Stimulated activated CD8-positive, alpha-beta memory T cell treated with anti-CD3 and anti-CD28 coated beads, Interleukin-15, amount 100 ng/mL, for 4 hours (primary cell): ENCODE measurements at places on chromosomes 5 and 9.

GRCh38 chr9:121648799-121649198 is 2.6 kb upstream of the DAB2IP start:
- DNase-seq: no peak

GRCh38 chr9:84207491-84207951 is 133.0 kb downstream of the SLC28A3 start:
- DNase-seq: no peak

DNA sequence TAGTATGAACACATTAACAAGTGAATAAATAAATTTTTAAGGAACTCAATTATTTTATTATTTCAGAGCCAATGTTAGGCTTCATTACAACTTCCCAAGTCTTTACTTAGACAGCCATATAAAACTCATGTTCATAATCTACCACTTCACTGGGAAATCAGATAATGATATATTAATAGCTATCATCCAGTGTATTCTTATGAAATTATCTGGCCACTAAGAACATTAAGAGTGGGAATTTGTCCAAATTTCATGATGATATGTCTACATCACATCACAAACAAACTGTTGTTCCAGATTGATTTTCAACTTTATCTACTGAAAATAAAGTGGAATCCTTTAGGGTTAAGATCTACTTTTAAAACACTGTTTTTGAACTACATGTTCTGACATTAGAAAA is 668.6 kb downstream of the EFNA5 start:
- no peak for DNase-seq

- no peak for DNase-seq
These were observed 48.7 kb downstream of the PIK3R1 start for GRCh38 chr5:68264024-68264956.

DNA sequence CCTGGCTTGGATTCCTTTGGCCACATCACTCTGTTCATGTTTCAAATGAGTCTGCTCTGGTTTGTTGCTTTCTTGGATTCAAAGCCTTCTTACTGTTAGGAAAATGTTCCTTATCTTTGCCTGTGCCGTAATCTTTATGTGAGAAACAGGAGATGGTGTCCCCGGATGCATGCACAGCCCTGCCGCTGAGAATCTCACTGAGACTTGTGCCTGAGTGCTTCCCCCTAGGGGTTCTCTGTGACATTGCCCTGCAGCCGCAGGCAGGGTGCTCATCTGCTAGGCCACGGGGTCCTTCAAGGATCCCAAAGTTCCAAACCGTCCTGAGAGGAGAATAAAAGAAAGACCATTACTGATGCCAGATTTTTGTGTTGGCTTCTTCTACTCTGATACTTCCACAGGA is 81.4 kb upstream of the ANKRD55 start:
- DNase-seq: no peak

DNA sequence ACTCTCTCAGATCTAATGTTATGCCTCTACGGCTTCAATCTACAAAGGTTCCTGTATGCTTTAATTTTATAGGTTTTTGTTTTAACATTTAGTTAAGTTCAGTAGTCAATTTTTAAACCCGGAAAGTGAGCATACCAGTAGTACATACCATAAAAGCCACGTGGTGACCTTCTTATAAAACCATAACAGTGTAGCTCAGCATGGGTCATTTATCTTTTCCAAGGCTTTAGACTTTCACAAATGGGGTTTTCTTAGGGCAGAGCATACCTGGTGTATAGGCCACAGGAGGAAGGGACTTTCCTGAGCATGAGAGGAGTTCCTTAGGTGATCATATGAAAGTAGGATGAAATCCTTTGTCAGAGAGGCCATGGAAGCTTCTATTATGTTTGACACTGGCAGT is 23.2 kb downstream of the ECM2 start:
- no peak for DNase-seq

- no peak for DNase-seq
These were observed 345.2 kb downstream of the GLIS3 start for GRCh38 chr9:3954331-3955304.

- DNase-seq: no peak
These were observed 101.3 kb upstream of the ICE1 start for GRCh38 chr5:5321137-5321536.

GRCh38 chr5:171520300-171521174 is 101.1 kb downstream of the FGF18 start:
- no peak for DNase-seq

- DNase-seq: no peak
These were observed 2.1 kb downstream of the ECPAS start for GRCh38 chr9:111481885-111482636.

- DNase-seq: no peak
These were observed 23.0 kb downstream of the FGF18 start for GRCh38 chr5:171442287-171443042.

- DNase-seq: no peak
These were observed at the start of gene ASPN for GRCh38 chr9:92482329-92482728. Gene ASPN (minus strand): TSS chr9:92482506.

DNA sequence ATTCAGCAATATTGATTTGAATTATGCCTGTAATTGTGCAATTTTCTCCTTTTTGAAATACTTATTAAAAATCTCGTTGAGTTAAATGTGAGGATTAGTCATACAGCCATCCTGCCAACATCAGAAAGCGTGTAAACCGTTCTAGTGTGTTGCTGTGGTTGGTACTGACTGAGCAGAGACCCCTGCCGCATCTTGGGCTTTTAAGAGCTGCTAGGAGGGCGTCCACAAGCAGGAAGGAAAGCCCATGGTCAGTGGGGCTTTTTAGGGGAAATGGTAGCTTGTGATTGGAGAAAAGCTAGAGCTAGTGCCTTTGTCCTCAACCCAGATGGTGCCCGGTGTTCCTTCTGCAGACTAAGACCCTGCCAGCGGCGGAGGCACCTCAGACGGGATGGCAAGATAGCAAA is 1.3 kb downstream of the SDHA start:
- no peak for DNase-seq

GRCh38 chr5:142837081-142837725 is 67.0 kb downstream of the ARHGAP26 start:
- DNase-seq: no peak

- no peak for DNase-seq
These were observed 30.4 kb upstream of the NOTCH1 start for GRCh38 chr9:136576269-136576626.

DNA sequence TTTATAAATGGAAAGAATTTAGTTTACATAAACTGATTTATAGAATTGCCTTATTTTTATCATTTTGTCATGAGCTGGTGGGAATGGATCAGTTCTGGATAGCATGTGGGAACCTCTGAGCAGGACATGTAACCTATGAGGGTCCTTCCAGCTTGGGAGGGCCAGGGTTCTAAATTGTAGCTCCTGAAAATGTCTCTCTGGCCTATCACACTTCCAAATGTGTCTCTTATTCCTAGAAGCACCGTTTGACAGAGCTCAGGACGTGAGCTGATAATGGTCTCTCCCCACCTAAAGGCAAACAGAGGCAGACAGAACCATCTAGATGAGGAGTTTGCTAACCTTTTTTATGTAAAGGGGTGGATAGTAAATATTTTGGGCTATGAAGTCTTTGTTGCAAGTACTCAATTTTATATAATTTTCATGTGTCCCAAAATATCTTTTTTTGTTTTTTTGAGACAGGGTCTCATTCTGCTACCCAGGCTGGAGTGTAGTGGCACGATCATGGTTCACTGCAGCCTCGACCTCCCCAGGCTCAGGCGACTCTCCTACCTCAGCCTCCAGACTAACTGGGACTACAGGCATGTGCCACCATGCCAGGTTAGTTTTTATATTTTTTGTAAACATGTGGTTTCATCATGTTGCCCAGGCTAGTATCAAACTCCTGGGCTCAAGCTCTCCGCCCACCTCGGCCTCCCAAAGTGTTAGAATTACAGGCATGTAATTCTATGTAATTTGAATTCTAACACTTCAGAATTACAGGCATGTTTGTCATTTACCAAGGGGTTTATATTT is 4.0 kb downstream of the TRAF1 start:
- no peak for DNase-seq

- no peak for DNase-seq
These were observed 9.0 kb upstream of the IFNA8 start for GRCh38 chr9:21399956-21400355.

DNA sequence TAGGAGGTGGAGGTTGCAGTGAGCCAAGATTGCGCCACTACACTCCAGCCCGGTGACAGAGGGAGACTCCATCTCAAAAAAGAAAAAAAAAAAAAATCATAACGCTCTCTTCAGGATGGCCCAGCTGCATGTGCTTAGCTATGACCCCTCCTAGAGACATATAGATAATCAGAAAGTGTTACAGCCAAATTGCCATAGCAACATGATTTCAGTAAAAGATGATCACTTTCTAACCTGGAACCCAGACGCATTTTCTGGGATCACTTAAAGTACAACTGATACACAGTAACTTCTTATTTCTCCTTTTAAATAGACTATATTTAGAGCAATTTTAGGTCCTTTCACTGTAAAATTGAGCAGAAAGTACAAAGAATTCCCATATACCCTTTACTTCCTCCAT is 372.9 kb downstream of the CDH18 start:
- DNase-seq: no peak

GRCh38 chr5:39224196-39224761 is 4.9 kb upstream of the FYB1 start:
- DNase-seq: no peak

DNA sequence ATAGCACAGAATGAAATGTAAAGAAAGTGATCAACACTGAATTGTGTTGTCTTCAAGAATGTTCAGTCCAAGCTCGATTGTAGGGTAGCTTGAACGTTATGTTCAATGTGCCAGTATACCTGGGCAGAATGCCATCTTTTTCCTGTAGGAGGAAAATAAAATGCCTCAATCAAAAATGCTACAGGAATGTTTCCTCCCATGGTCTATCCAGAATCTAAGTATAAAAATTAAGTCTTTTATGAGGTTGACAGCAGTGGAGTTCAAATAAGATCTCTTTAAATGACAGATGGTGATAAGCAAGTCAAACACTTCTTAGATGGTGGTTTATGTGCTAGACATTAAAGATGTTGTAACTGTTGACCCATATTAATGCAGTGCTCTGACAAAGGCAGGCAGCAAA is 488.6 kb downstream of the CSNK1G3 start:
- DNase-seq: no peak

DNA sequence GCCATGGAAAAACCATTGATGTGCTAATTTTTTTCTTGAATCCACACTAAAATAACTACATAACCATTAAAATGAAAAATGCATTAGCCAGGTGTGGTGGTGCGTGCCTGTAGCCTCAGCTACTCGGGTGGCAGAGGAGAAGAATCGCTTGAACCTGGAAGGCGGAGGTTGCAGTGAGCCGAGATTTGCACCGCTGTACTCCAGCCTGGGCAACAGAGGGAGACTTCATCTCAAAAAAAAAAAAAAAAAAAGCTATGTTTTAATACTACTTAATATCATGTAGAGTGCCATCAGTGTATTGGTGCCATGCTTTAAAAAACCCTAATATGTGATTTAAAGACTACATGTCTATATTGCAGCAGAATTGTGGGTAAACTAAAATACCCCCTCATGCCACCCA is 58.9 kb downstream of the NDFIP1 start:
- no peak for DNase-seq

DNA sequence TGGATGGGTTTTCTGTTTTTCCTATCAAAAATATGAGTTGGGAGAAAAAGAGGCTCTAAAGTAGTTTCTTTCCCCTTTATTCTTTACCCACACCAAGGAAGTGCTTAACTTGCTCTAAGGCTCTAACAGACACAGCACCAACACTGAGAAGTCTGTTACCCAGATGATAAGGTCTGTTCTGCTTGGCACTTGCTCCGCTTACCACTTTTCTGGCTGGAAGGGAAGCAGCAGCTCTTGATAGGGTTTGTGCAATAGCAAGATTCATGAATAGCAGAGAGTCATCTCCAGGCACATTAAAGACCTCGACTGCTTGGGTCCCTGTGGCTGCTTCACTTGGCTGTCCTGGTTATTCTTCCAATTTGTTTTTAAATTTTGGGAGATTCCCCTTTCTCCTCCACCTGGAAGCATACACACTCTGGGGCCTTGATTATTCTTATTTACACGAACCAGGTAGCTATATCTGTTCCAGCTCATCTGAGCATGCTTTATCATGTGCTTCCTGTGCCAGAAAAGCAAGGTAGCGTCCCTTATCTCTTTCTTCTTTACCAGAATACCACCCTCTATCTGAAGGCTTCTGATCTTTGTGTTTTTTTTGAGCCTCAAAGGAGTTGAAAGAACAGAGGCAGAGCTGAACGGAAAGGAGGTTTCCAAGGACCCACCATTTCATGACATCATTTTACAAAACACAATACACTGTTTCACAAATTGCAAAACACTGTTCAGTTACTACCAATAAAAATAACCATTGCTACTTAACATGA is 24.8 kb downstream of the PPP3R2 start:
- DNase-seq: no peak

DNA sequence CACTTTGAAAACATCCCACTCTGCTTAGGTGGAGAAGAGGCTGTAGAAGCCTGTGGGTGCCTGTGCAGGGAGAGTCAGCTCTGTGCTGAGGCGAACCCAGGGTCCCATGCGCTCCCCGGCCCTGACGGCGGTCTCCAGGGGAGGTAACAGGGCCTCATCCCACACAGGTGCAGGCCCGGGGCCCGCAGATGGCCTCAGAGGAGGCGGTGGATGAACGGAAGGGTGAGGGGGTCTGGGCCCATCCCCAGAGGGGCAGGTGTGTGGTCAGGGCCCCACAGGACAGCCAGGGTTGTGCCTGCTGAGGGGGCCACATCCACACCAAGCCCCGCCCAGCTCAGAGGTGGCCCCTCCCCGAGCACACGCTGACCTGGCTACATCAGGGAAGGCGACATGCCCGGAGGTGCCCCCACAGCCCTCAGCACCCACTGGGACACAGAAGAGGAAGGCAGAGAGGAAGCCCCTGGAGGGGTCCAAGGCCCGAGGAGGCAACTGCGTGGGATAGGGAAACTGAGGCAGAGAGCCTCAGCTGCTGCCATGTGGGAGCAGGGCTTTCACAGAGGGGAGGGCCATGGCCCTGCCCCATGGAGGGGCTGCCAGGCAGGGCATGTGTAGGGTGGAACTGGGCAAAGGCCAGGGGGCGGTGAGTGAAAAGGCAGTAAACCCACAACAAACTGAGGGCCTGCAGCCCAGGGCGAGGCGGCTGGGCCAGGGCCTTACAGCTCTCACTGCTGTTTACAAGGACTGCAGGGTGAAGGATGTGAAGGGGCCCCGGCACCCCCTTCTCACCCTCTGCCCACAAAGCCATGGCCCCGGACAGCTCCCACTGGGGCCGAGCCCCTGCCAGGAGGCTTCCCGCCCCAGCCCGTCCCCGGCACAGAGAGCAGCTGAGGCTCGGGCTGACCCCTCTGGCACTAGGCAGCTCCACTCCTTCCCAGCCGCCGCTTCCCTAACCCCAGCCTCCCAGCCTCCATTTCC is 29.5 kb downstream of the EXD3 start:
- DNase-seq: no peak

DNA sequence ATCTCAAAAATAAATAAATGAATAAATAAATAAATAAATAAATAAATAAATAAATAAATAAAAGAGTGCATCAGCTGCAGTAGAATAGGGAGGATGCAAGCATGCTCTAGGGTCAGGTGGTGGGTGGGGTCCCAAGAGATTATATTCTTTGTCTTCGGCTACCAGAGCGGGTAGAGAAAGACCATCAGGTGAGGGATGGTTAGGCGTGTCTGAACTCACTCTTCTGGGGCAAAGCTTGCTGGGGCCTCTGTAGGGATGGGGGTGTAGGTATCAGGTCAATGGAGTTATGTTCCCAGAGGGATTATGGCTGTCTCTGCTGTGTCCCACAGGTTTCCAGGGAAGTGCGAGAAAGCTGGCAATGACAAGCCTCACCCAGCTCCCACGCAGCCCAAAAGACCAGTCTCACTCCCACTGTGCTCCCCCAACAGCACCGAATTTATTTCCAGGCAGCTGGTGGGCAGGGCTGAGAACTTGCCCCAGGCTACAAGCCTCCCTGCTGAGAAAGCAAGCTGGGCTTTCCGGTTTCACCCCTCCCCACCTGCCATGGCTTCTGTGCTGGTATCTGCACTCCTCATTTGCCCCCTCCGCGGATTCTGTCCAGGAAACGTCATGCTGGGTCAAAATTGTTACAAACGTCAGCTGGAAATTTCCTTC is 180.8 kb downstream of the LURAP1L start:
- no peak for DNase-seq
